ENCODE measurements at places on chromosomes 16 and 17.

- no peak for DNase-seq
Measured at GRCh38 chr16:83206426-83206825, 579.7 kb downstream of the CDH13 start.

DNA sequence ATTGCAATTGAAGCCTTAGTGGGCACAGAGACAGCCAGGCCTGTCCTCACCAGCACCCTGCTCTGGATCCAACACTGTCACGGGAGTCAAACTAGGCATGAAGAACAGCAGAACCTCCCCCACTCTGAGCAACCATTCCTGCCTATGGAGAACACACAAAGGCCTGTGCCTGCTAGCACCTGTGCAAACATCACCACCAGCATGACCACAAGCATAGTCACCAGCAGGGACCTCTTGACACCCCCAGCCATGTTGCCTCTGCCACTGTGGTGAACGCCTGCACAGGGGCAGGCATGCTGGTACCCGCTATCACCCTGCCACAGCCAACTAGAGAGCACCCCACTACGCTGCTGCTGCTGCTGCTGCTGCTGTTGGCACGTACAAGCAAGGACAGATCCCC lies 51.7 kb downstream of the CMC2 start:
- no peak for DNase-seq

DNA sequence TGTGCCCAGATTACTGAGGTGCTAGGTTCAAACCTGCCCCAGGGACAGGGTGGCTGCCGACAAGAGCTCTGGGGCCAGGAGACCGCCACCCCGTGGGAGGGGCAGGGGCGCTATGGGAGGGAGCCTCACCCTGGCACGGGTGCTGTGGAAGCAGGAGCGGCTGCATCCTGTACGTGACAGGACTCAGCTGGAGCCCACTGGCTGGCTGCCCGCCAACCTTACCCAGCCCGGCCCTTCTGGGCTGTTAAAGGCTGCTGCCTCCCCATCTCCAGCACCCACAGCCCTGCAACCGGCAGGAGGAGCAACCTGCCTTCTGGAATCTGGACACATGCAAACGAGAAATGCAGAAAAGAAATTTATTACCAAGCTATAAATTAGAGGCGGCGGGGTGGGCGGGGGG lies 11.2 kb downstream of the PAM16 start:
- DNase-seq, result peak; percentile 22

DNA sequence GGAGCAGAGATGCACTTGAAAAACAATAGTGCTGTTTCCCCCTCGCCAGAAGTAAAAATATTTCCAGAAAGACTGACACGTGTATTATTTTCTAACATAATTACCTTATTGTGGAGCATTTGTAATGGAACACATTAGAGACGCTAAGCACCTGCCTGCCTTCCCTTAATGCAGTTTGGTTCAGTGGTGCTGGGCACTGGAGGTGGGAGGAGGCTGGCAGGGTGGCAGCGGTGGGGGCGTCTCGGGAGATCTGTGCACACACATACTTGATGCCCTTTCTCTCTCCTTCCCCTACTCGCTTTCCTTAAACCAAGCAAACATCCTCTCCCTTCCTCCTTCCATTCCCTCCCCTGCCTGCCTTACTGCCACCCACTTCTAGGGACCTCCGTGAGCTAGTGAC lies 156.6 kb upstream of the SDK2 start:
- no peak for DNase-seq

DNA sequence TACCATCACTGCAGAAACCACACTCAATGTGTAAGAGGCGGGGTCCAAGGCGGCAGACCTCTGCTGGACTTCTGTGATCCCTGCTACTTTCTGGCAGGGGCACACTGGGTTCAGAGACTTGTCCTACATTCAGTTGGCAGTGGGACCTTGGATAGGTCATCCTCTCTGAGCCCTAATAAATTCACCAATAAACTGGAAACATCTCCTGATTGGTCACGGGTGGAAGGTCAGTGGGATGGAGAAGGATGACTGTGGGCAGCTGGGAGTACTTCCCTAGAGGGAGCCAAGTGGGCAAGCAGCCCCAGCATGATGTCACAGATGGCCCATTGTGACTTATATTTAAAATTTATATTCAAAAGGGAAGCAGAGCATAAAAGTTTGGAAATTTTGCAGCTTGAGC lies 49.7 kb downstream of the RNF112 start:
- DNase-seq, result peak; percentile 15

- no peak for DNase-seq
Measured at GRCh38 chr16:24156777-24157176, 99.4 kb upstream of the CACNG3 start.

DNA sequence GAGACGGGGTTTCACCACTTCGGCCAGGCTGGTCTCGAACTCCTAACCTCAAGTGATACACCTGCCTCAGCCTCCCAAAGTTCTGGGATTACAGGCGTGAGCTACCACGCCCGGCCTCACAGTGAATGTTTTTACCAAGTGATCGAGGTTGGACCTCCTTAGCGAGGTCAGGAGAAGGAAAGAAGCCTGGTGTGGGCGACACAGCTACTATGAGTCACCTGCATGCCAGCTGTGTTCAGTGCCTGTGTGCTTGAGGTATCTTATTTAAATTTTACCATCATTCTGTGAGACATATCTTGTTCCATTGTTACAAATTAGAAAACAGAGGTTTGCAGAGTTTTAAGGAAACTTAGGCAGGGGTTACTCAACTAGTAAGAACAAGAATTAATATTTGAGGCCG lies 174.8 kb upstream of the DYNLRB2 start:
- DNase-seq, result no peak

DNA sequence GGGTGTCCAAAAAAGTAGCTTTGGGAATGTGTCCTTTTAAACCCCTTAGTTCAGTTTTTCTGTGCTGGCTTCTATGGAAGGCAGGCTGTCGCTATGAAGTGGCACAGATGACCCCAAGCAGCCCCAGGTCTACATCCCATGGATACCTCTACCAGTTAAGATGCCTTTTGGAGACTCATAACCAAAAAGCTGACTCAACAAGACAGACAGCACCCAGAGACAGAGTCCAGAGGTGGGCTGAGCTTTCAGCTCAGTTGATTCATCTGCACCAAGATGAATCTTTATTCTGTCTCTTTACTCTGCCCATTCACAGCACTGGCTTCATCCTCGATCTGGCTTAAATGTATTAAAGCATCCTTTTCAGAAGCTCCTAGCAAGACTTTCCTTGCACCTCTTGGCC lies 29.8 kb upstream of the RBBP6 start:
- no peak for DNase-seq

DNA sequence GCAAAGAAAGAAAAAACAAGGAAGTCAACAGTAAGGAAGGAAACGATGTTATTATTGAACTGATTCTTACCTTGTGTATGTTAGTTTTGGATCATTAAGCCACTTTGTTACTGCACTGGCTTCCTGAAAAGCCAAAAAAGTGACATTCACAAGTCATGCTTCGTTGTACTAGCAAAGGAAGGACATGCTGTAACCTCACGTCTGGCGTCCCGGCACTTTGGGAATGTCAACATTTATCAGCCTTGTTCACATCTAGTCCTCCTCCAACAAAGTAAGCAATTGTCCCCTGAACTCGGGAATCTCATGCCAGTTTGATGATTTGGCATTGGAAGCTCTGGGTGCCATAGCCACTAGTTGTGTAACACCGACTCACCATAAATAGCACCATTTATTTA lies 731 bp upstream of the MKS1 start:
- DNase-seq, result no peak

DNA sequence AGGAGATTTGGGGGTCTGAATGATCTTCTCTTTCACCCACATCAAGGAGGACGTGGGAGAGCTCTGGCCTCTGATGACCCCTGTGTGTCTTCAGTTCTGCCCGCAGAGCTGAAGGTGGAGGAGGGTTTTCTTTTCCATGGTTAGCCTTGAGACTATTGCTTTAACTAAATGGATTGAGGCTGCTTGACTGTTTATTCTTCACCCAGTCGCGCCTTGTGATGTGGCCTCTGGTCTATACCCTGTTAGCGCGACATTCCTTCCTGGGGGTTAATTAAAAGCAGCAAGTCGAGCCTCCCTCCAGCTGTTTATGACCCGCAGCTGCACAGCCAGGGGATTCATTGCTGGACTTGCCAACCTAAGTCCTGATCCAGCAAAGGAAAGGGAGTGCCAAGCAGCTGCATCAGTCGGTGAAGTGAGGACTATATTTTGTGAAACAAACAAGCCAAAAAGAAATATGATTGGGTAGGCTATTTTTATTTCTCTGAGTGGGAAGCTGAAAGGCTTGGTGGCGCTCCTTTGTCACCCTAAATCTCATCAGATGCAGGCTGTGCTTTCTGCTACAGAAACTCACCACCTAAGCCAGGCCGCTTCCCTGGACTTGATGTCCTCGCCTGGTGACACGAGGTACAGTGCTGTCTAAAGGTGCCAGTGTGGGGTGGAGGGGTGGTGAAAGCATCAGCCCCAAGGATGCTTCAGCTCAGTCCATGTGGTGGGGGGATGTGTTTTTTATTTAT lies 11.0 kb upstream of the SEC14L1 start:
- DNase-seq, result no peak

- no peak for DNase-seq
Measured at GRCh38 chr16:82146957-82147356, 23.1 kb downstream of the MPHOSPH6 start.

- DNase-seq, result no peak
Measured at GRCh38 chr17:82440469-82440981, 10.0 kb downstream of the CYBC1 start.

DNA sequence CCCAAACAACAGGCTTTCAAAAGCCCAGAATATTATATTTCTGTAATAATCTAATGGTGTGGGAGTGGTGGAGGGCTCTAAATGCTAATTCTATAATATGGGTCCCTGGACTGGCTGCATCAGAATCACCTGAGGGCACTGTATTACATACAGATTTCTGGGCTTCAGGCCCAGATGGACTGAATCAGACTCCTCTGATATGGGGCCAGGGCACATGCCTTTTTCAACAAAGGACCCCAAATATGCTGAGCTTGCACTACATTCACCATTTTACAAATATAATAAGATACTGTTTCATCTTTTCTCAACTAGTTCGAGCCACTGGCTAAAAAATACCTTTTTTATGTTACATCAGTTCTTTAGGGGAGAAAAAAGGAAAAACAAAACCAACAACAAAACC lies 309.7 kb downstream of the MAP2K6 start:
- DNase-seq, result no peak

- DNase-seq, result no peak
Measured at GRCh38 chr16:695355-696089, 5.3 kb upstream of the WDR24 start.

GRCh38 chr17:67546578-67547527 lies 169.8 kb downstream of the PITPNC1 start:
- DNase-seq, result no peak

- peak; percentile 82 for DNase-seq
Measured at GRCh38 chr16:86517652-86518258, 7.4 kb downstream of the FOXF1 start.

DNA sequence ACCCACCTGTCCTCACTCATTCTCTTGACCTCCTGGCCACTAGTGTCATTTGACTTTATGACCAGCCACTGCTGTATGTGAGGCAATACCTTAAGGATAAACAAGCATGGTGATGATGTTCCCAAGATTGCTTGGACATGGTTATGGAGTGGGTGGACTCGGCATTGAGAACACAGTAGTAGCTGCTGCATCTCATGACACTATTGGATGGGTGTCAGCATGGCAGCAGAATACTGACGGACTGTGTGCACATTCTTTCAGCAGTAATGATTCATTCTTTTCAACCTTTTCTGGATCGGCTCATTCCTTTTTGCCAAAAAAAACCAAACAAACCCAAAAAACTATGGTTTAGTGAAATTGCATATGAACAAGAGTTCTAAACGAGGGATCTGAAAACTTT lies 13.5 kb downstream of the SPECC1 start:
- DNase-seq, result no peak

DNA sequence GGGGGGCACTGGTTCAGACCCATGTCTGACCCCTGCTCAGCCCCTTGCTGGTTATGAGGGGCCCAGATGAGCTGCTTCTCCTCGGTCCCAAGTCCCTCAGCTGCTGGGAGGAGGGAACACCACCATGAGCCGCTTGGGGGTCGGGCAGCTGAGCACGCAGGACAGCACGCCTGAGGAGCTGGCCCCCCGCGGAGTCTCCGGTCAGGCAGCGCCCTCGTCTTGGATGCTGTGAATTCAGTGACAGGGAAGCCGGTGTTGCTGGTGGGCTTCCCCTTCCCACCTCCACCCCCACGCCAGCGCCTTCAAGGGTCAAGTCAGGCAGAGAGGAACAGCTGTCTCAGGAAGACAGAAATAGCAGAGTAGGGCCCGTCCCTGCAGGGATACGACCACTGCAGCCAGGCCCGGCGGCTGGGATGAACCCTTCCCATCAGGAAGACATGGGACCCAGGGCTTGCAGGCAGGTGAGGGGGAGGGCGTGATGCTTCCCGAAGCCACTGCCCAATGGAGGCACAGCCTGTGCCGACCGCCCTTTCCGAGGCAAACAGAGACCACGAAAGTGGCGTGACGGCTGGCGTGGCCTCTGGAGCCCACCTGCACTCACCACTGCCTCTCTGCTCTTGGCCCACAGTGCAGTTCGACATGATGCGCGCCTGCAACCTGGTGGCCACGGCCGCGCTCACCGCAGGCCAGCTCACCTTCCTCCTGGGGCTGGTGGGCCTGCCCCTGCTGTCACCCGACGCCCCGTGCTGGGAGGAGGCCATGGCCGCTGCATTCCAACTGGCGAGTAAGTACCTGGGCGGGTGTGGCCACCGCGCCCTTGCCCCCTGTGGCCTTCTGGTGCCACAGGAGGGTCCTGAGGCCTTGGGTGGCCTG lies 8.1 kb downstream of the TMEM204 start:
- no peak for DNase-seq

DNA sequence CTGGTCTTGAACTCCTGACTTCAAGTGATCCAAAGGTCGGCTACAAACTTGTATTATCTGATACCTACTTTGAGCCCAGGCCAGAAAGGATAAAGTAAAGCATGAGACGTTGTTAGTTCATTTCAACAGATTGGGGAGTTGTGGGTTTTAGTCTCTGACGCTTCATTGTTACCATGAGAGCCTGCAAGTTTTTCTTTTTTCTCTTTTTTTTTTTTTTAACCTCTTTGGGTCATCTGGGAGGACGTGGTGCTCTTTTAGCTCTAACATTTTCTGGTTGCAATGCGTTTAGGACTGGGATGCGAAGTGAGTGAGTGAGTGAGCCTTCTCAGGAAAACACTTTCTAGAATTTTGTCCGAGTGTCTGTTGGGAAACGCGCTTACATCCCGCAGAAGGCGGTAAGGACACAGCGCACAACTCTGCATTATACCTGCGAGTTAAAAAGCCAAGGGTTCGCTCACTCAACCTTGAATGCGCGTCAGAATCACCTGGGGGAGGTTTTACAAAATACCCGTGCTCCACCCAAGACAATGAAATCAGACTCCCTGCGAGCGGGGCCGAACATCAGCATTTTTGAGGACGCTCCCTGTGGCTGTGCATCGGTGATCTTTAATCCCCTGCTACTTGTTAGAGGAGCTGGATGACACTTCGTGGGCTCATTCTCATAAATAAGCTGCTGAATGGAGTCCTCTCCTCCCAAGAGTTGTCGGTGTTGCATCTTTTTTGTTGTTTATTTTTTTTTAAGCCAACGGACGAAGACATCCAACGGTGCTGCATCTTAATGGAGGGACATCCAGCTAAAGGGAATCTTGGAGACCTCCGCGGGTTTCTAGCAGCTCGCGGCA lies 629 bp upstream of the RNF135 start:
- DNase-seq, result peak; percentile 14

- DNase-seq, result peak; percentile 60
Measured at GRCh38 chr17:44115585-44116415, 7.6 kb downstream of the HDAC5 start.
